Left ventricle myocardium inferior (tissue), 1 donor: ENCODE measurements at places on chromosomes 5 and 9. TPM values are rescaled to one million over a fixed set of nuclear protein-coding genes. Genes with fewer than 3 reads are reported as not detected.

SLC6A3 gene
- not detected for total RNA-seq

DNA sequence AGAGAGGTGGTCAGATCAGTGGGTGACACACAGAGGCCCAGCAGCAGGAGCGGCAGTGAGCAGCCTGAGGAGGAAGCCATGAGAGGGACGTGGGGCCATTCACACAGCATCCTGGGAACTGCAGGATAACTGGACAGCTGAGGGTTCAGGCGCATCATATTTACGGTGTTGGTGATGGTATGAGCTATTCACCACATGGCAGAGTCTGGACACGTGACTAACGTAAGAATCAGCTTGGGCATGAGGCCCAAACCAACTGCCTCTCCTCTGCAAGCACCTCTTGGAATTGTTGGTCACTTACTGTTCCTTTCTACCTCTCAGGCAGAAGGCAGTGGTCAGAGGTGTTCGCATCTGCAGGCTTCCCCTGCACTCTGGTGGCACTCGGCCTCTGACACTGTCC is 141.1 kb downstream of the ENTREP1 start:
- H3K27me3 ChIP-seq = no peaks in the 10 kb centered on the region
- H3K27ac ChIP-seq = peak overlapping the region; percentile 62
- H3K4me1 ChIP-seq = no peaks in the 10 kb centered on the region
- DNase-seq = no peak

- DNase-seq = no peak
- peaks cover 2% of the 10 kb centered on the region for H3K36me3 ChIP-seq
- H3K27ac ChIP-seq = peak overlapping the region; percentile 93
- no peaks in the 10 kb centered on the region for H3K27me3 ChIP-seq
- peak overlapping the region; percentile 77 for H3K4me3 ChIP-seq
Measured at GRCh38 chr9:127878001-127878651, 651 bp upstream of the AK1 start.

DNA sequence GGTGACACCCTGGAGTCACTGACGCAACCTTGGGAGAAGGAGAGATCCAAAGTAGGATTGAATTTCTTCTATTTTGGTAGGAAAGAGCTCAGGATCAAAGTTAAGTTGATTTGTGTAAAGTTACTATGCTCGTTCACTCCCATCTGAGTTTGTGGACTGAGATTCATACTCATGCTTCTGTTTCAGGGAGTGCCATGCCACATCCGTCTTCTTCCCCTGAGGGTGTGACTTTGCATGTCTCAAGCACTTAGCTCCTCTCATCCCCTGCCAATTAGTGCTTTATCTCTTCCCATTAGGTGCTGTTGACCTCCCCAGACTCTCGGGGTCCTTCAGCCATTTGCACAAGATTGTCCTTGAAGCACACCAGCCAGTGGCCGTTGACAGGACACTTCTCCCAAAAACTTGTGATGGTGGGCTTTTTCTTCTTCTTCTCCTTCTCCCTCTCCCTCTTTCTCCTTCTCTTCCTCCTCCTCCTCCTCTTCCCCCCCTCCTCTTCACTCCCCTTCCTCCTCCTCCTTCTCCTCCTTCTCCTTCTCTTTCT is 232.2 kb upstream of the KLF4 start:
- H3K4me3 ChIP-seq = no peak overlapping the region
- H3K36me3 ChIP-seq = no peaks in the 10 kb centered on the region
- no peak for DNase-seq
- H3K27ac ChIP-seq = no peak overlapping the region

GRCh38 chr9:132350861-132351315 is 3.9 kb downstream of the SETX start:
- peak overlapping the region; percentile 17 for H3K27ac ChIP-seq
- peak overlapping the region; percentile 17 for H3K4me3 ChIP-seq
- no peaks in the 10 kb centered on the region for H3K27me3 ChIP-seq
- H3K36me3 ChIP-seq = peaks cover 73% of the 10 kb centered on the region
- DNase-seq = no peak
- peaks cover 55% of the 10 kb centered on the region for H3K4me1 ChIP-seq
